ENCODE measurements at places on chromosomes 7 and 10.
A peak's percentile ranks its signal among the peaks of the same experiment; 100 is the strongest.

- DNase-seq, result no peak
Observed at GRCh38 chr7:127718340-127718679, 66.3 kb downstream of the SND1 start.

- no peak for DNase-seq
Observed at GRCh38 chr10:79181227-79181626, 112.5 kb downstream of the ZMIZ1 start.

GRCh38 chr10:14349081-14349480, 18.4 kb upstream of the FRMD4A start:
- DNase-seq, result no peak

- no peak for DNase-seq
Observed at GRCh38 chr10:81027706-81028105, 490.0 kb downstream of the SH2D4B start.

DNA sequence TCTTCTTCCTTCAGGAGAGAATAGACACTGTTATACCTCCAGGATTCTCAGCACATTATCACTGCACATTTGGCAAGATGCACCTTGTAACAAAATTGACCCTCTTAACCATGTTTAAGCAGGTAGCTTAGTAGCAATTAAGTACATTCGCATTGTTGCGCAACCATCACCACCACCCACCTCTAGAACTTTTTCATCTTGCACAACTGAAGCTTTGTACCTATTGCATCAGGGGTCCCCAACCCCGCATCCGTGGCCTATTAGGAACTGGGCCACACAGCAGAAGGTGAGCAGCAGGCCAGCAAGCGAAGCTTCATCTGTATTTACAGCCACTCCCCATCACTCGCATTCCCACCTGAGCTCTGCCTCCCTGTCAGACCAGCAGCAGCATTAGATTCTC, 29.9 kb upstream of the SMURF1 start:
- DNase-seq, result no peak

DNA sequence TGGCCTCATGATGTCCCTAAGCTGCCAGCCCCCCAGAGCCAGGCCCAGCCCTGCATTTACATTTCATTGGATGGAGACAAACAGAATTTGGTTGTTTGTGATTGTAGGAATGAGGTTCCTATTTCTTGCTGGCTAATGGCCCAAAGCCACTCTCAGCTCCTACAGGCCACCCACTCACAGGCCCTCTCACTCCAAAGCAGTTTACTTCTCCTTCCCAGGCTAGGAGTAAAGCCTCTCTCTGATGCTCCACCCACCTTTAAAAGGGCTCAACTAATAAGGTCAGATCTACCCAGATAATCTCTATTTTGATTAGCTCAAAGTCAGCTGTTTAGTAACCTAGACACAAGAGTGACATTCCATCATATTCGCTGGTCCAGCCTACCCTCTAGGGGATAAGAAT, 11.2 kb upstream of the CUZD1 start:
- DNase-seq, result no peak

DNA sequence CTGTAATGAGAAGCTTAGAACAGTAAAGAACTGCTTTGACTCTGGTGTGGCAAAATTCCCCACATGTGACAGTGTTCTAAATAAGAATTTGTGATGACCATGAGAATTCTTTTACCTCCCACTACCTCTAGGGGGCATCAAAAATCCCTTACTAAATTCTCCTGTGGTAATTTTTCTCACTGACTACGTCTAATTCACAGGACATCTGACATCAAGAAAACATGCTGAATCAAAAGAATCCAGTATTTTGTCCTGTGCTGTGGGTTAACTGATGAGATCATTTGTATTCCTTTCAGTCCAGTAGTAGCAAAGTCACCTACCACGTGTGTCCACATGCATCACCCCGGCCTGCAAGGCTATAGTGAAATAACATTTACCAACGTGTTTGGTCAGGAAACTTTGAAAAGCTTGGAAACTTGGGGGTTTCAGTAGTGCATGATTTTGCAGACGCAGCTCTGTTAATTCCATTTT, 103.8 kb downstream of the ATE1 start:
- DNase-seq, result peak; percentile 13

- DNase-seq, result no peak
Observed at GRCh38 chr7:37391791-37392672, 56.6 kb downstream of the ELMO1 start.

- DNase-seq, result peak; percentile 45
Observed at GRCh38 chr10:67819768-67820204, 18.2 kb downstream of the DNAJC12 start.

DNA sequence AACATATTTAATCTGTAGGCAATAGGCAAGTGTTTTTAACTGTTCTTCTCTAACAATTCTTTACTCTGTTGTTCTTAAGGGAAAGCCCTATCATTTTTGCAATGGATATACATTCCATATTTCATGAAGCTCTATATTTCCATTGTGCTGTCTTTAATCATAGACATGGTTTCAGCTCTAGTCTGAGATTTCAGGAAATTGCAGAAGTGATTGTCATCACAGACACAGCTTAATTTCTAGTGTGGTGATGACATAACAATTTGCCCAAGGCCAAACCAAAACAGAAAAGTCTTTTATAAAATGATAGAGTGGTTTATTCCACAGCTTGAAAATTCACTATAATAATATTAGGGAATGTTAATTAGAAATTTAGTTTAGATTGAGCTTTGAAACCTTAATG, 494.1 kb upstream of the SEMA3A start:
- peak; percentile 73 for DNase-seq

- peak; percentile 29 for DNase-seq
Observed at GRCh38 chr10:132420981-132421846, 24.2 kb downstream of the PWWP2B start.

GRCh38 chr7:101728128-101728527, 89.3 kb upstream of the CUX1 start:
- no peak for DNase-seq

DNA sequence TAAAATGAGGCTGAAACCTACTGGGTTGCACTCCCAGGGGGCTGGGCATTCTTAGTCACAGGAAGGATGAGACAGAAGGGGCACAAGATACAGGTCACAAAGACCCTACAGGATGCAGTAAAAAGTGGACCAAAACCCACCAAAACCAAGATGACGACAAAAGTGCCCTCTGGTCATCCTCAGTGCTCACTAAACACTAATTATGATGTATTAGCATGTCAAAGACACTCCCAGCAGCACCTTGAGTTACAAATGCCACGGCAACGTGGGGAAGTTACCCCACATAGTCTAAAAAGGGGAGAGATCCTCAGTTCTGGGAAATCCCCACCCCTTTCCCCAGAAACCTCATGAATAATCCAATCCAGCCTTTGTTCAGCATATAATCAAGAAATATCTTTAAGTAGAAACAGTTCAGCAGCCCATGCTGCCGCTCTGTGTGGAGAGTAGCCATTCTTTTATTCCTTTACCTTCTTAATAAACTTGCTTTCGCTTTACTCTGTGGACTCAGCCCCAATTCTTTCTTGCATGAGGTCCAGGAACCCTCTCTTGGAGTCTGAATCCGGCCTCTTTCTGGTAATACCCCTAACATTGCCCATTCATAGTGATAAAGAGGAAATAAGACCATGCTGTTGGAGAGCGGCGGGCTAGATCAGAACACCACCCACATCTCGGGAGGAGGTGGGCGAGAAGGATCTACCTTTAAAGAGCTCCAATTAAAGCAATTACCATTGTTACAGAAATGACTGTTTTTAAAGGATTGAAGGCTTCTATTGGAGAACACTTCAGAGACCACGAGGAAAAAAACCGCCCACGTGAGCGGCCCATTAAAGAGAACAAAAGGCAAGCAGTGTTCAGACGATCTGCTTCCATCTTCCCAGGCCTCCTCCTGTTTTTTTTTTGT, 170.9 kb downstream of the USP6NL start:
- DNase-seq, result no peak

GRCh38 chr7:43083106-43083505, 29.3 kb upstream of the HECW1 start:
- DNase-seq, result no peak

GRCh38 chr10:78416031-78417011, 382.7 kb downstream of the RPS24 start:
- peak; percentile 7 for DNase-seq

GRCh38 chr7:94486216-94486615, 23.4 kb upstream of the CASD1 start:
- no peak for DNase-seq

DNA sequence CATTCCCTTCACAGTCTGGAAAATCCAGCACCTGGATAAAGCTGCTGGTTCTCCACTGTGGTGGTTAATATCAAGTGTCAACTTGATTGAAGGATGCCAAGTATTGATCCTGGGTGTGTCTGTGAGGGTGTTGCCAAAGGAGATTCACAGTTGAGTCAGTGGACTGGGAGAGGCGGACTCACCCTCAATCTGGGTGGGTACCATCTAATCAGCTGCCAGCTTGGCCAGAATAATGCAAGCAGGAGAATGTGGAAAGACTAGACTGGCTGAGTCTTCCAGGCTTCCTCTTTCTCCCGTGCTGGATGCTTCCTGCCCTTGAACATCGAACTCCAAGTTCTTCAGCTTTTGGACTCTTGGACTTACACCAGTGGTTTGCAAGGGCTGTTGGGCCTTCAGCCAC, 48.4 kb downstream of the C10orf143 start:
- no peak for DNase-seq

DNA sequence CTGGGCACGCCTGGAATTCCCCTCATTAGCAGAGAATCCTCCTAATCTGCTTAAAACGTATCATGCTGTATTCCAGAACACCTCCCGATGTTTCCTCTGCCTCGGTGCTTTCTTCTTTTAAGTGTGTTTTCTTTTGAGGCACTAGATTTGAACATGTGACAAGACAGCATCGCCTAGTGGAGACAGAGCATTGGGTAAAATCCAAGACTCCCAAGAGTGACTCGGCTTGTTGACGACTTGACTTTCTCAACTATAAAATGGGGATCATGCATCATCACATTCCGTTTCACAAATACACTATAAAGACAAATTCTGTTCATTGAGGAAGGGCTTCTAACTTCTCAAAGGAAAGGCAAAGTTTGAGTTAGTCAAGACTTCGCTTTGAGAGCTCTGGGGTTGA, 105.6 kb upstream of the RNF32 start:
- DNase-seq, result peak; percentile 2

- no peak for DNase-seq
Observed at GRCh38 chr7:50594136-50594535, 28.9 kb upstream of the DDC start.

DNA sequence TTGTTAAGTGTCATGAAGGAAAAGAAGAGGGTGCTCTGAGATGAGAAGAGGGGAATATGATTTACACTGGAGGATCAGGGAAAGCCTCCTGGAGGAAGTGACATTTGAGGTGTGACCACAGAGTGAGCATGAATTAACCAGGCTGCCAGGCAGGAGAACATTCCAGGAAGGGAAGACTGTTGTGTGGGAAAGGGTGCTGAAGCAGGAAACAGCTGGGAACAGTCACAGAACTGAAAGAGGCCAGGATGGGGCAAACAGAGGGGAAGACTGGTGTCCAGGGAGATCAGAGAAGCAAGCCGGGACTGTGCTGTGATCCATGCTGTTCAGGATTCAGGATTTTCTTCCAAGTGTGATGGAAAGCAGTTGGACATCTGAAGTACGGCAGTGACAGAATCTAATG, 14.9 kb downstream of the HIPK2 start:
- no peak for DNase-seq

- no peak for DNase-seq
Observed at GRCh38 chr10:47276576-47277351, 23.2 kb upstream of the GDF10 start.

DNA sequence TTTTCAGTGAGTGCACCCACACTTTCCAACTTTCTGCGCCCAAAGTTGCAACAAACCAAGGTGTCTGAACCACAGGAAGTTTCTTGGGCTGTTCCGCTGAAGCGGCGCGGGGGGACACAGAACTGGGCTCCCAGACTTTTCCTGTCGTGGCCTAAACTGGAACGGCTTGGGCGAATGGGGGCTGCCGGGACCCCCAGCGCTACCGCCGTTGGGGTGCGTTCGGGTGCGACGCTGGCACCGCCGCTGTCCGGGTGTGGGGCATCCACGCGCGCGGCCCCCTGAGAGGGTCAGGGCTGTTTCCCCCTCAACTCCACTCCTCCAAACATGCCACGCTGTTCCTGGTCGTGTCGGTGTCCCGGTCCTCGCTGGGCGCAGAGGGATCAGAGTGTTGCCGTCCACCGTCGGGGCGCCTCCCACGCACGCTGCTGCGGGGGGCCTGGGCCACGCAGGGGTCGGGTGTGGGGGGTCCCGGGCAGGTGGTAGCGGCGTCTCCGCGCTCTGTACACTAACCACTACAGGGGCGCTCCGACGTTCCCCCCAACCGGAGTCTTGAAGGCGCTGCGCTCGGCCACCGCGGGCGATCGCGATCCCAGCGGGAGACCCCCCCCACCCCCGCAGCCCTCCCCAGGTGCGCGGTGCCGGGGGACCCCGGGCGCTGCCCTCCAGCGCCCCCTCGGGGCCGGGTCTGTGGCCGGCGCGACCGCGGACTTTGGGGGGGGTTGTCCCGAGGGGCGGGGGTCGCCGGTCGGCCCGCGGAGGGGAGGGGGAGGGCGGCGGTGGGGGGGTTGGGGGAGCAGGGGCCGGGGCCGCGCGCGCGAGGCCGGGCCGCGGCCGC, 2.2 kb upstream of the CUX1 start:
- no peak for DNase-seq

- no peak for DNase-seq
Observed at GRCh38 chr10:269440-270074, 134.3 kb downstream of the ZMYND11 start.

- DNase-seq, result no peak
Observed at GRCh38 chr7:7672545-7673239, 32.1 kb downstream of the UMAD1 start.

GRCh38 chr7:108648989-108649388, 79.3 kb downstream of the DNAJB9 start:
- no peak for DNase-seq

GRCh38 chr7:7736671-7737070, 18.3 kb upstream of the RPA3 start:
- DNase-seq, result no peak

GRCh38 chr7:78924581-78924980, 528.9 kb downstream of the MAGI2 start:
- peak; percentile 23 for DNase-seq

- no peak for DNase-seq
Observed at GRCh38 chr7:141335164-141335563, 216.0 kb upstream of the AGK start.

DNA sequence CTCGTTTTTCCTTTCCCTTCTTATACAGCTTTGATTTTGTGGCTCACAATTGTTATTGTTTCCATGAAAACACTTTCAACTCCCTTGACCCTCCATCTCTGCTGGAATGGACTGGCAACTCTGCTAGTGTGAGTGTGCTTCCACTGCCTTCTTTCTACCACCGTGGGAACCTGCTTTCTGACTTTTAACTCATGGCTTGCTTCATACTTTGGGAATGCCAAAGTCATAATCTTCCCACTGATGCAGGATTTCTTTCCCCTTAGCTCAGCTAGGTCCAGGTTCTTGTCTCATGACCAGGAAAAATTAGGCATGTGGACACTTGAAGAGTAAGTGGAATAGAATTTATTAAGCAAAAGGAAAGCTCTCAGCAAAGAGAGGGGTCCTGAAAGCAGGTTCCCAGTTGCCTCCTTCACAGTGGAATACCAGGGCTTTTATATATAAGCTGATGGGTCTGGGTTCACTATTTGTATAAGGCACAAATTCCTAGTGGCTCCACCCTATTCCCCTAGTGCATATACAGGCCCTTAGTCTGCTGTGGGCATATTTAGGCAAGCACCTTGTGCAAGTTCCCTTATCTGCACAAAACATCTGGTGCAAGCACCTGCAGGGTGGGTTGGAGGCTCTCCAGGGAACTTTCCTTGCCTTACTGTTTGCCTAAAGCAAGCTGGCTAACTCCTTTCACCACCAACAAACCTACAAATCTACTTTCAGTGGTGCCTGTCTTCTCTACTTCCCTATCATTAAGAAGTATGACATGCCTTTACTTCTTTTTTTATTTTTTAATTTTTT, 119.5 kb downstream of the CFAP58 start:
- peak; percentile 52 for DNase-seq

- no peak for DNase-seq
Observed at GRCh38 chr7:117458977-117459583, 20.7 kb upstream of the CFTR start.
